ENCODE measurements at places on chromosomes 2 and 18.

DNA sequence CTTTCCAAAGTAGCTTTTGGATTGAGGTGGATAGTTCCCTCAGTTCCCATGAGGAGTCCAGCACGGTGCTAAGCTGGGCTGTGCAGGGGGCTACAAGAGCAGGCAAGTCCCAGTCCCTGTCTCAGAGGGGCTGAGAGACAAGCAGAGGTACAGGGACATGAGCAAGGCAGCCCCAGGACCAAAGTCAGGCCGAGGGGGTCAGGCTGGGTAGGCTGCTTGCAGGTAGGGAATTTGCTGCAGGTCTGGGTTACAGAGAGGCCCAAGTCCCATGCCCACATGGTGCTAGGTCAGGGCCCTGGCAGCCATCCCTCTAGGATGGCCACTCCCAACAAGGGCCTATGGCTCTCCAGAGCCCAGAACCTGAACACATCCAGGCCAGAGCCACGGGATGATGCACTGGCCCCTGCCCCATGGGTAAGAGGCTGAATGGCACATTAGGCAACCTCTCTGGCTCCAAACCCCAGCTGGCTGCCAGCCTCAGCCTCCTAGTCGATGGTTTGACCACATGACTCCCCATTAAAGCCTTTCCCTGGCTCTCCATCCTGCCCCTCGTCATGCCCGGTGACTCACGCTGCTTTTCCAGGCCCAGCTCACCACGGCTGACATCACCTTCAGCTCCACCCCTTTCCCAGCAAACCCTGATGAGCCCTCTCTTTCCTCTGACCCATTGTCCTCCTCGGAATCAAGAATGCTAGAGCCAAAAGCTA, 83.7 kb downstream of the SDC1 start:
- no peak for DNase-seq

- no peak for DNase-seq
Observed at GRCh38 chr2:160666154-160667060, 172.8 kb upstream of the RBMS1 start.

DNA sequence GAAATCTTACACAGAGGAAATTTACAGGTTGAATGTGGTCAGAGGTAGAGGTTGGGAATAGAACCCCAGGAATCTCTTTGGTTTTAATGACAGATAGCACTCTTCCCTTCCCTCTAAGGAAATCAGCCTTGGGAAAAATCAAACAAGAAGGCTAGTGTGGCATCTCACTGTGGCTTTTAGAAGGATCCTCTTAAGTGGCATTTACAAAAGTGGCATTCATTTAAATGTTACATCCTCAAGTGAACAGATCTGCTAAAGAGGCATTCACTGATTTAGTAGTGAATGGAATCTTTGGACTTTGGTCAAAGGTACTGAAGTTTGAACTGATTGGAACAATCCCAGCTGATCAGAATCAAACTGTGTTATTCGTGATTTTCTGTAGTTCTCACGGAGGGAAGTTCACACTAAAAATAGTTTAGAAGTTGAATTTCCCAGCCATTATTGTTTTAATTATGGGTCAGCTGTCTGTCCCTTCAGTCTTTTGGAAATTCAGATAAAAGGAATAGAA, 136.5 kb upstream of the FN1 start:
- no peak for DNase-seq

GRCh38 chr2:109409321-109410038, 204.3 kb downstream of the SEPTIN10 start:
- no peak for DNase-seq

DNA sequence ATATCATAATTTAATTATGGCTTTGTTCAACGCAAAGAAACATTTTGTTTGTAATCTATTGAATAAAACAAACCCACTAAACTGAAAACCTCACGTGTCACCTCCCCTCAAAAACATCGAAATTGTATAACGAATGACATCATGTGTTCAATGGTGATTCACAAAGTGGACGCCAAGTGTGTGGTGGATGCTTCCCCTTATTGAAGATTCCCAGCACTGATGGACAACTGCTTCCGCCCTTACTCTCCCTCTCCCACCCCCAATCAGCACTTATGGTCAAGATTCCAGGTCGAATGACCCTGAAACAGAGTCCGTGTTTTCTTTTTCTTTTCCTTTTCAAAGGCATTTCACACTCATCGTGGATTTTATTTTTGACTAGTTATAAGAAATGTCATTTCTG, 383.0 kb upstream of the SMIM21 start:
- no peak for DNase-seq

DNA sequence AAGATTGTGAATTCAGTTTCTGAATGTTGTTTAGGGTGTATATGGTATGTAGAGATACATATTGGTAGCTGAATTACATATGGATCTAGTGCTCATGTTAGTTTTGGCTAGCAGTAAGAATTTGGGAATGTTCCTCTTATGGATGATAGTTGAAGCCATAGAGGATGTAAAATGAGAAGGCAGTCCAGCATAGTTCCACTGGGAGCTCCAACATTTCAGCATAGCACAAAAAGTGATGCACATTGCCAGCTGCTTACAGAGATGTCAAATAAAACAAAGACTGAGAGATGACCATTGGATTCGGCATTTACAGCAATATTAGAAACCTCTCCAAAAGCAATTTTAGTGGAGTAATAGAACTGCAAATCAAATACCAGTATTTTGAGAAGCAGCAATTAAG, 77.4 kb downstream of the EML4 start:
- DNase-seq = no peak
